Inflammatory macrophage treated with lipopolysaccharide for 4 hours (primary cell): ENCODE measurements at places on chromosomes 7 and 10.

DNA sequence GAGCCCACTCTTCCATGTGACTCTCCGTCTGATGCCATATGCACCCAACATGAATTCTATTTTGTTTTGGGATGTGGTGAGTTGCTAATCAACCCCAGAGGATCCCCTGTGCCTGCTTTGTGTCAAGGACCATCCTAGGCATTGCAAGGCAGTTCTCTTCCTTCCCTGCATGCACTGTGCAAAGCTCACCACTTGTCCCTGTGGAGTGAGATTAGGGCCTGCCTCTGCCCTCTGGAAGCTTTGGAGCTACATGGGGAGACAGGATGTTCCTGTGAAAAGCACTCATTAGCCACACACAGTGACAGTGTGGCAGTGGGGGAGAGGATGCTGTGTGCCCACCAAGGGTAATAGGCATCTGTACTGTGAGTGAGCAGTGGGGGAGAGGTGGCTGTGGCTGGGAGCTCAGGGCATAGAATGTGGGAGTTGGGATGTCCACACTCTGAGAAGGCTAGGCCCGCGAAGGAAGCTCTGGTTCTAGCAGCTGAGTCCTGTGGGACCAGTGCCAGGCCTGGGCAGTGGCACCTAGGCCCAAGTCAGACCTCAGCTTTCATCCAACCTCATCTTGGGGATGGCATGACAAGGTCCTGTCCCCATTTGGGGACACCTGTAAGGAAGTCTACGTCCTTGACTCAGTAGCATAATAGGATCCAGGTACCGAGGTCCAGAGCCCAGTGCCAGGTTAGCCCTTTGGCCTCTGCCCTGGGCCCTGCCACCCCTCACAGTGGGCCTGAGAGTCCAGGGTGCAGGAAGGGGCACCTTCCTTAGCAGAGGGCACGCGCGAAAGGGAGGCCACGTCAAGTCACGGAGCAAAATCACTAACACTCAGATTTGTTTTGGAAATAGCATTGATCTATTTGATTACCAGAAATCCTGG, 6.6 kb downstream of the ADRA2A start:
- DNase-seq, result no peak

DNA sequence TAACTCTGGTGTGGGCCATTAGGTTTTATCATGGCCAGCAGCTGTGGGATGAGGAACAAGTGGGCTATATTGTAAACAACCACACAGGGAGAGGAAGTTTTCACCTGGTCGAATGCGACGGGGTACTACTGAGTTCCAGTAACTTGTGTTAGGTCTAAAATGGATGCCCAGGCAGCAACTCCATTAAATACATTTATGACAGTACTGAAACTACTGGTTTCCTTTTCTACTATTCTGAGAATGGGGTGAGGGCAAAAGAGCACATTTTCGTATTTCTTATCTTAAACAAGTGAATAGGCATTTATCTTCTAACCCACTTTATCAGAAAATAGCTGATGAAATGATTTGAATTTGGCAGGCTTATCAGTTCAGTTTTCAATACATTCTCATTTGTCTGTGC, 109.7 kb downstream of the C1GALT1 start:
- no peak for DNase-seq

DNA sequence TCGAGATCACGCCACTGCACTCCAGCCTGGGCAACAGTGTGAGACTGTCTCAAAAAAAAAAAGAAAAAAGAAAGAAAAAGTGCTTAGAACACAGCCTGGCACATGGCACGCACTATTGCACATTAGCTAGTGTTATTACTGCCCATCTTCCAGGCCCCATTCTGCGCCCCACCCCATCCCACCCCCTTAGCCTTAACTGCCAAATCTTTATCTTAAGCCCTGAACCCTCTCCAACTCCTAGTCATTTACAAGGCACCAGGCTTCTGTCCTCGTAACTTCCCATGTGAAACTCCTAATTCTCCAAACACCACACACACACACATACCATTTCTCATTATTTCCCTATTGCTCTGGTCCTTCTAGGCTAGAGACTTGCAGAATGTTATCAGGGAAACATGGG, 4.8 kb downstream of the FRAT2 start:
- DNase-seq, result peak; percentile 49

GRCh38 chr10:106714734-106715555, 449.6 kb downstream of the SORCS1 start:
- DNase-seq, result no peak

DNA sequence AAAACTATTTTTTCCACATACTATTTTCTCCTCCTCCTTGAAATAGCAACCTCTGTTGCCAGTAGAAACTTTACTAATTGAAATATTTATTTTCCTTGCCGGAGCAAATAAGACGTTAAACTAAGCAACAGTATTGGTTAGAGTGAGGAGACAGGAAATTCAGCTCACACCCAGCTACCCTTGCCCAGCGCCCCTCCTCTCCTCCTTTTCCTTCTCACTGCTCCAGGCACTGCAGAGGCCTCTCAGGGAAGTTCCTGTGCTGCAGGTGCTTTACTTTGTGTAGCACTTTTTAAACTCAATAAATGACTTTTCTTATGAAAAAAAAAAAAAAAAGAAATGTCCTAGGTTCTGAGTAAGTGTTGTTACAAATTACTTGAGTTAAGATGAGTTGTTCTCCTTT, 134.0 kb downstream of the SEMA3E start:
- no peak for DNase-seq

GRCh38 chr7:25310896-25311295, 82.6 kb upstream of the NPVF start:
- DNase-seq, result no peak

DNA sequence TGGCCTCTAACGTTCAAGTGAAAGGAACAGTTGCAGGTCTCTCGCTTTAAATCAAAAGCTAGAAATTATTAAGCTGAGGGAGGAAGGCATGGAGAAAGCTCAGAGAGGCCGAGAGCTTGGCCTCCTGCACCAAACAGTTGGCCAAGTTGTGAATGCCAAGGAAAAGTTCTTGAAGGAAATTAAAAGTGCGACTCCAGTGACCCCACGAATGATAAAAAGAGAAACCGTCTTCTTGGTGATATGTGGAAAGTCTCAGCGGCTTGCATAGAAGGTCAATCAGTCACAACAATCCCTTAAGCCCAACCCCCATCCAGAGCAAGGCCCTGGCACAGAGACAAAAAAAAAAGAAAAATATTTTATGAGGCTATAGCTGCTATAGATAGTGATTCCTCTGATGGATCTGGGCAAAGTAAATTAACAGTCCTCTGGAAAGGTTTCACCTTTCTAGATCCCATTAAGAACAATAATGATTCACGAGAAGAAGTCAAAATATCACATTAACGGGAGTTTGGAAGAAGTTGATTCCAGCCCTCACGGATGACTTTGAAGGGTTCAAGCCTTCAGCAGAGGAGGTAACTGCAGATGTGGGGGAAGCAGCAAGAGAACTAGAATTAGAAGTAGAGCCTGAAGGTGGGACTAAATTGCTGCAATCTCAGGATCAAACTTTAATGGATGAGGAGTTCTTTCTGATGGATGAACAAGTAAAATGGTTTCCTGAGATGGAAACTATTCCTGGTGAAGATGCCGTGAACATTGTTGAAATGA, 42.5 kb upstream of the INPP5A start:
- DNase-seq, result no peak

- no peak for DNase-seq
Measured at GRCh38 chr10:36221101-36221500, 579.0 kb upstream of the FZD8 start.

- DNase-seq, result no peak
Measured at GRCh38 chr10:70584366-70584765, 18.2 kb downstream of the PRF1 start.

GRCh38 chr10:93435621-93436397, 46.3 kb downstream of the MYOF start:
- peak; percentile 94 for DNase-seq

DNA sequence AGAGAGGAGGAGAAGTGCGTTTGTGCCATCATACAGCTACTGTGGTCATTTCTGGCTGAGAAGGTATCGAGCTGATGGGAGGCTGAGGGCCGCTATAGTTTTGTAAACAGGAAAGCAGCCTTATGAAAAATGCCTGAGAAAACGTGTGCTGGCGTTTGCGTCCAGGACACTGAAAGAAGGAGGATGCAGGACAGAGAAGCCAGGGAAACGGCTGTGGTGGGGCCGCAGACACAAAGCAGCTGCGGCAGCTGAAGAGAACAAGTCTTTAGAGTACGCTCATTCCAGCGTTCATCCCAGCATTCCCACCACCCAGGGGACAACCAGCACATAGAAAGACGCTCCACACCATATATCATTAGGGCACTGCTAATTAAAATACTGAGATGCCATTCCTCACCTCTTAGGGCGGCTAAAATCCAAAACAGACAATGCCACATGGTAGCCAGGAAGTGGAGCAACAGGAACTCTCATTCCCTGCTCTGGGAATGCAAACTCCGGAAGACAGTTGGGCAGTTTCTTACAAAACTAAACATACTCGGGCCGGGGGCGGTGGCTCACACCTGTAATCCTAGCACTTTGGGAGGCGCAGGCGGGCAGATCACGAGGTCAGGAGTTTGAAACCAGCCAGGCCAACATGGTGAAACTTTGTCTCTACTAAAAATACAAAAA, 18.4 kb downstream of the GNA12 start:
- DNase-seq, result no peak

- no peak for DNase-seq
Measured at GRCh38 chr10:123999956-124000615, 93.3 kb downstream of the CHST15 start.

- no peak for DNase-seq
Measured at GRCh38 chr7:130223646-130224045, 16.0 kb downstream of the SSMEM1 start.

- no peak for DNase-seq
Measured at GRCh38 chr10:79602953-79603352, 7.8 kb upstream of the SFTPA1 start.

DNA sequence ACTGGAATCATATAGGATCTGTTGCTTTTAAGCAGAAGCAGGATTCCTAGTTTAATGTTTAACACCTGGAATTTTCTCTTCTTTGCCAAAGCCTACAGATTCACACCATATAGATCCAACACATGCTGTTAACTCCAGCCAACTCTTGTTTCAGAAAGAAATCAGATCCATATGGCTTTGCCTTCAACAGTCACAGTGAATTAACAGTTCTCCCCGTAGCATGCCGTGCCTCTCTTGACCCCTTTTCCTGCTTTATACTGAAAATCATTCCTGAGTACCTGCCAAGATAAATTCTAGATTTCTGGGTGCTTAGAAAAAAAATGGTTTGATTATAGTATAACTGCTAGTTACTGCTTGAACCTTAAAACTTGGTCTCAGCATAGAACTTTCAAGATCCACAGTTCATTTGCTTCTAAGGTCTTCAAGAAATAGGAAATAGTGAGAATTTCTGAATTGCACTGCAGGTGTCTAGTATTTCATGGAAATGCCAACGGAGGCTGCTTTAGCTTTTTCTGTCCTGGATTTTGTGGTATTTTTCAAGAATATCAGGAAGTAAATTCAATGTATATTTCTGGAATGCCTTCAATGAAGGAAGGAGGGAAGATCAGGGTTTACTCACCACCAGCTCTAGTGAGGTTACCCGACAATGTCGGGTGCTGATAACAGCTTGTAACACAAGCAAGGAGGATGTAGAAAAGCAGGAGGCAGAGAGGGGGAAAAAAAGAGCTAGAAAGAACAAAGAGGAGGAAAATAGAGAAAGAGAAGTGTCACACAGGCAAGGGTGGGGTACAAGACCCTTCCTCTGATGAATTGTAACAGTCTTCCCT, 6.6 kb downstream of the AASS start:
- no peak for DNase-seq

DNA sequence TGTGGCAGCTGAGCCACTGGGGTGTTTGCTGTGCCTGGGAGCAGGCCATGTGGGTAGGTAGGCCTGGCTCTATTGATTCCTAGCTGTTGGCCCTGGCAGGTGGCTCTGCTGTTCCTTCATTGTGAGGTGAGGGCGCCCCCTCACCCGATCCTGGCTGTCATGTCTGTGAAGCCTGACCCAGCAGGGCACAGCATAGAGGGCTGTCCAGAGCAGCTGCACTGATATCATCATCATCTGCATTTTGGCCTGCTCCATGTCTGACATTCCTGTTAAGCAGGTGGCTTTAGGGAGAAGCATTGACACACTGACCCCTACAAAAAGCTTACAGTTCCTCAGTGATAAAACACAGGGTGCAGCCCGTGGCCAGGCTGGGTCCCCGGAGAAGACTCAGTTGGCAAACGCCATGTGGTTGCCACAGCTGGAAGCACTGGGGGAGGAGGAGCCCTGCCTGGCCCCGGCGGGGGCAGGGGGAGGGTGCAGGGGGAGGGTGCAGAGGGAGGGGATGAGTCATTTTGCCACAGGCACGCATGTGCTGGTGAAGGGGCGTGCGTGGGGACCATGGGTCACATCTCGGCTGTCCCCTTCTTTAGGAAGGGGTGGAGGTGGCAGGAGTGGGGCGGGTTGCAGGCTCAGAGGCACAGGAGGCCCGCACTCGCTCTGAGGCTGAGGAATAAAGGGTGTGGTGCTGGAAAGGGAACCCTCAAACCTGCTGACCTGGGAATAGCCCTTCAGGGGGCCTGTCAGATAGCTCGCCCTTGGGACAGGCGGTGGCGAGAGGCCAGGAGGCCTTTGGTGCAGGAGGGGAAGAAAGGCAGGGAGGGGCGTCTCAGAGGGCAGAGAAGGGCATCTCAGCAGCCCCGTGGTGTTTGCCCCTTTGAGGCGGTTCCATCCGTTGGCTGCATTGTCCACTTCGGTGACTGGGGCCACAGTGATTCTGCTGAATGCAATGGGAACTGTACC, 31.6 kb downstream of the IKZF1 start:
- no peak for DNase-seq

- peak; percentile 86 for DNase-seq
Measured at GRCh38 chr7:131619336-131620305, 63.2 kb upstream of the PODXL start.

DNA sequence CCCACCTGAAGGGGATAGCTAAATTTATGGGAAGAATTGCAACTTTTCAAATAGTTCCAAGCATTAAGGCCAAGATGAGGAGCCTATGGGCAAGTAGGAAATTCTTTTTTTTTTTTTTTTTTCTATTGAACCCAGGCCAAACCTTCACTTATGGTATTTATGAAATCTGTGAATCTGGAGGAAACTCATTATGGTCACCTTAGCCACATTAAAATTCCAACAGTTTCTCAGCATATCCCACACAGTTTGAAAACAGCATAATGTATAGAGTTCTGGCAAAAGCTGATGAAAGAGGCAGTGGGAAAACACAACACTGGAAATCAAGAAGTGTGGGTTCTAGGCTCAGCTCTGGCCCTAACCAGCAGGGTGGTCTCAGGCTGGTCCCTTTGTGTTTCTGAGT, 236.9 kb downstream of the PTEN start:
- no peak for DNase-seq

DNA sequence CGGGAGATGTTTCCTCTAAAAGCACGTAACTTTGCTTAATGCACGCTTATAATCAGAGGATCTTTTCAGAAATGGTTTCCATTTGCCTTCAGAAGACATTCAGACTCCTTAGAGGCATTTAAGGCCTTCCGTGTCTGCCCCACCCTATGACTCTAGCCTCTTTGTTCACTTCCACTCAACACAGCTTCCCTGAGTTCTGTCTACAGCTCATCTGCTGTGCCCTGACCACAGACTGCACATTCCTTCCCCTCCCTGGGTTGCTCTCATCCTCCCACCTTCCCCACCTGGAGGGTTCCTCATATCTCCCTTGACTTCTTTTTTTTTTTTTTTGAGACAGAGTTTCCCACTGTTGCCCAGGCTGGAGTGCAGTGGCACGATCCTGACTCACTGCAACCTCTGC, 16.6 kb downstream of the FBH1 start:
- no peak for DNase-seq
